Left hindlimb (tissue), 1 donor: ENCODE measurements at places on chromosomes 16 and 17.

GRCh38 chr17:81427173-81428120 is 32.2 kb downstream of the BAHCC1 start:
- DNase-seq = peak; percentile 83

DNA sequence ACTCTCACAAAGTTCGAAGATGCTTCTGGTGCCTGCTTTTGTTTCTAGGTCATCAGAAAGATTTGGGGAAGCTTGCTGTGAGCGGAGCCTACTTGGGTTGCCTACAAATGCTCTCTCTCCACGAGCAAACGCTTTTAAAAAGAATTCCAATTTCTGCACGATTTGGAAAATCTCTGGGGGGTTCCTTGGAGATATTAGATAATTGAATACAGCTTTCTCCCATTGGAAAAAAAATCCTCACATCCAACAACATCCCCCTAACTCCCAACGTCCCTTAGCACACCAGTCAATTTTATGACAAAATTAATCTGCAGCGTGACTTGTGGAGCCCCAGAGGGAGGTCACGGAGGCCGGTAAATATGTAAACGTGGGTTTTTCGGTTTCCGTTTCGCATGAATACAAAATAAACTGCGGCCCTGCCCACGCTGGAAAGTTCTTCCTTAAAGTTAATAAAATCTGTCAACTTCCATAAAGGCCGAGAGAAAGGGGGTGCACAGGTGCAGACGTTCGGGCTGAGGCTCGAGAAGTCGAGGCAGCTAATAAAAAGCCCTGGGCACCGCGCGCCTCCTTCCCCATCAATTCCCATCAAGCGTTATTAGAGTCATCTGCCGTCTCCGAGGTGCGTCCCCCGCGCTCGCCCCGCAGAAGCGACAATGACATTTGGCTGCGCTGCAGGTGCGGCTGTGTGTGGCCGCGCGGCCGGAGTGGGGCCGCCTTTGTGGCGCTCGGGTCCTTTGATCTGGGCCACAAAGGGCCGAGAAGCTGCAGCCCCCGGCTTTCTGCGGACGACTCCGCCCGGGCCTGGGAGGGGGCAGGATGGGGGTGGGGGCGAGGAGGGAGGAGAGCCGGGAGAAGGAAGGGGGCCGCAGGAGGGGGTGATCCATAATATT is 37.6 kb downstream of the SALL1 start:
- no peak for DNase-seq

DNA sequence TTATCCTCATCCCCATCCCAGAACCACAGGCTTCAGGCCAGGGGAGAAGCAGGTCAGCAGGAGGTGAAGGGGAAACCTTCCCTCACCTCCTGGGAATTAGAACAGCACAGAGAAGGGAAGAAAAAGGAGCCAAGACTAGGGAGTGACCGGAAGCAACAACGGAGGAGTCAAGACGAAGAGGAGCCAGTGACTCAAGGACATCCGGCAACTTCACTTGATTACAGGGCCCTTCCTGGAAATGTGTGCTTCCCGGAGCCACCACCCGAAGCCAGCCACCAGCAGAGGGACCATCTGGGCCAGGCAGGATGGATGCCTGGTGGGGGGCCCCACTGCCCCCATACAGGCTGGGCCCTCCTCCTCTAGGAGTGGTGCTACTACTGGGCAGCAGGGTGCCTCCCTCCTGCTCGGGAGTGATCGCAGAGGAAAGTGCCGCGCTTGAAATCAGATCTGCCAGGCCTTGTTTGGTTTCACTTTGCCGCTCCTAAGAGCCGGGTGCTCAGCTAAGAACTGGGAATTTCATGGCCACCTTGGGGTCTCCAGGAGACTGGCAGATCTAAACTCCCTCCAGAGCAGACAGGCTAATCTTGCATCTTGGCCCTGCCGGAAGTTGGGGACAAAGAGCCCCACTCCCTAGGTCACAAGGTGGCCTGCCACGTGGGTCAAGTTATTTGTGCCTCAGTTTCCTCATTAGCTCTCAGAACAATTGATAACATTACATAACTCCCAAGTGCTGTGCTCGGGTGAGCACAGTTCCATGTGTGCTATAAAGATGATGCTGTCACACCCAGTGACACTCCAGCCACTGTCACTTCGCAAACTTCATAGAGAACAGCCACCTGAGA is 6.6 kb downstream of the CDC42EP4 start:
- DNase-seq = peak; percentile 86

- DNase-seq = no peak
Measured at GRCh38 chr17:32915245-32915644, 12.7 kb upstream of the TMEM98 start.

DNA sequence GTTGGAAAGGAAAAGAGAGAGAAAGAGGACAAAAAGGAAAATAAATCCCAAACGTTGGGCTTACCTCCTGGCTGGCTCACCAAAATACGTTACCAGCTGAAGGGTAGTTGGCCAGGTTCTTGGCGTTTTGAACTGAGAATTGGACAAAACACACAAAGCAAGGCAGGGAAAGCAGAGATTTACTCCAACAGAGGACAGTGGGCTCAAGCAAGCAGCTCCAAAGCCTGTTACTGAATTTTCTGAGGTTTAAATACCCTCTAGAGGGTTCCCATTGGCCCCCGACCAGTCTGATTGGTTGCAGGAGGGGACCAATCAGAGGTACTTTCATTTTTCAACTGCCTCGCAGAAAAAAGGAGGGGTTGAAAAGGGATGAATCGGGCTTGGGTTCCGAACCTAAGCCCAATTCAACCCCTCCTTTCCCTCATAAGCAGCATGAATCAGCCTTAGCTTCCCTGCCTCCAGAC is 55.6 kb upstream of the ALOX12 start:
- no peak for DNase-seq

DNA sequence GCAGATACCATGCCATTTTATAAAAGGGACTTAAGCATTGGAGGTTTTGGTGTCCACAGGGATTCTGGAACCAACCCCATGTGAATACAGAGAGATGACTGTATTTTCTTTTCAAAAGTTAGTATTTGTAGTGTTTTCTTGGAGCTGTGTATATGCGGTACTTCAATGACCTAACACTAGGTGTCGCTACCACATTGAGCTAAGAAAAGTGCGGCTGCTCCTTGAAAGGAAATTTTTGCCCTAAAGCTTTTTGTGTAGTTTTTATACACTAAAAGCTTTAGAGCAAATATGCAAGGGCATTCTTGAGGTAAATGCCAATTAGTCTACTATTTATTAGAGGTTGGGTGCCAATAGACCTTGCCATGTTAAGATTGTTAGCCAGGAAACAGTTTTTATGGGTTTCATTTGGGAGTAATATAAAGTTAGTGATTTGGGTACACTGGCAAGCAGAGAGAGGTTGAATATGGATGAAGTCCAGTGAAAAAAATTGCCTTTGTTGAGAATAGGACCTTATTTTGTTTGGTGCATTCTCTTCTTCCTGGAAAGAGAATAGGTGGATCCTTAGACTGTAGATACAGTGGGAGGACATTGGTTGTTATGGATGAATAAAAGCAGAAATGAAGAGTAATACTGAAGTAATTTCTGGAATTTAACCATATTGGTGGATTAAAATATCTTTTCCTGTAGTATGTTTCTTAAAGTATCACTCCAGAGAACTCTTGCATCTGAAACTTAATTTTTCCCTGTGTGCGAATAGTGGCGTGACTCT is 43.3 kb downstream of the BCAS3 start:
- DNase-seq = peak; percentile 41

- DNase-seq = peak; percentile 51
Measured at GRCh38 chr17:56707312-56708219, 114.1 kb downstream of the NOG start.
